ENCODE measurements at places on chromosomes 5 and 9.

- peak; percentile 82 for DNase-seq
These were observed 22.6 kb upstream of the CTNNAL1 start for GRCh38 chr9:109035684-109036423.

DNA sequence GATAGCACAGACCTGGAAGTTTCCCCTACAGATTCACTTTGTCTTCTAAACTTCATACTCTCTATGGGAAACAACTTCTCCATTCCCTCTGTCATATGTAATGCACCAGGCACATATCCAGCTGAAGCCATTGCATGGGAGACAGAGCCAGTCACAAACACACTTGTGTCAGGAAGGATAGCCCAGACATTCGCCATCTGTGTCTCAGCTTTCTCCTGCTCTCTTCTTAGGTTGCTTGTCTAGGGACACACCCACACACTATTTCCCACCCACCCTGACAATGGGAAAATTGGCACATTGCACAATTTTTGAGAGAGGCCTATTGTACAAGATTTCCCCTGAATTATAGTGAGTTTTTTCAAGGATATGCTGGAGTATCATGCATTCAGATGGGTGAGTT lies 158.4 kb upstream of the MPDZ start:
- DNase-seq, result no peak

DNA sequence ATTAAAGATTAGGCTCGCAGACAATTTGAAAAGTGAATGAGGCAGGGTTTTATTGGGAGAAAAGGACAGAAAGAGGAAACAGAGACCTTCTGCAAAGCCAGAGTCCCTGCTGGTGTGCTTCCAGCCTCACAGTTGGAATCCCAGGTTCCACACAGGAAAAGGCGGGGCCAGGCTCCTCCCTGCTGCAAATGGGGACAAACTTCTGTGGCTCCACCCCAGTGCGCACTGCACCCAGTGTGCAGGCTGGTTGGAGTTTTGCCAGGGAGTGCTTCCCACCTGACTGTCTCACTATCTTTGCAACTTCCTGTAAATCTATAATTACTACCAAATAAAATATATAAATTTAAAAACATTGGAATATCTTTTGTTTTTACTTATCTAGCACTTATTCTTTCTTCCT lies 386.0 kb upstream of the GRIN3A start:
- no peak for DNase-seq

DNA sequence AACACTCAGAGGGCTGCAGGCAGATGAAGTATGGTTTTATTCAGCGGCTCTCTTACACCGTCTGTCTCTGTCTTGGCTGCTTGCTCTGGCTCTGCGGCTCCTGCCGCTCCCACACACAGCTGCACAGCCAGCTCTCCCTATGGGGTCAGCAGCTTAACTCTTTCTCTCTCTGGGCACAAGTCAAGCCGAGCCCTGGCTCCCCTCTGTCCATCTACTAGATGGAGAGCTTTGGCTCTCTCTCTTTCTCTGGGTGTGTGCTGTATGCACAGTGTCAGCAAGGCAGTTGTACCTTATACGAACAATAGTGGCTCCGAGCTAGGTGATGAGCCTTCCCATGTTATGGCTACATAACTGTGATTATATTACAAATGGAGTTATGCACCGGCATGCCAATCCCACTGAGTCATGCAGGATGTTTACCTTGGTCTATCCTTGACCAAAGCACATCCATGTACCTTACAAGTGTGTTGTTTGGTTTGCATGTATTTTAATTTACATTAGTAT lies 19.3 kb upstream of the PPP2CA start:
- no peak for DNase-seq

DNA sequence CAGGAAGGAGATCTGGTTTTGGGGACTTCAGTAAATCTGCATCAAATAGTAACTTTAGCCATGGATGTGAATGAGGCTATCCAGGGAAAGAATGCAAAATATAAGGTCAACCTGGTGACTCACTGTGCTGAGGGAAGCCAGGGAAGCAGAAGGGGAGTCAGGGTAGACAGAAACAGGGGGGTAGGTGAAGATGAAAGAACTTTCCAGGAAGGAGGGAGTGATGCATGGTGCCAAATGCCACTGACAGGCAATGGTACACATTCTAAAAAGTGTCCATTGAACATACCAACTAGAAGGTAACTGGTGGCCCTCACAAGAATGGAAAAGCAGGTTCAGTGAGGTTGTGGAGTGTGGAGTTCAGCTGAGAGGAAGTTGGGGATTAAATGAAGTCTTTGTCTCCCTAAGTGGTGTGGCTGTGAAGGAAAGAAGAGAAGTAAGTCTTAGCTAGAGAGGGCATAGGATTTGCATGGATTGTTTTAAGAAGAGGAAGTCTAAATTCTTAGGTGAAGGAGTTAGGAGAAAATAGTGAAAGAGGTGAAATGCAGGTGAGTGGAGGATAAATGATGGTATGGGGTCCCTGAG lies 35.5 kb downstream of the PALM2AKAP2 start:
- DNase-seq, result no peak

- DNase-seq, result no peak
These were observed 114.9 kb downstream of the C9orf50 start for GRCh38 chr9:129506041-129506440.

DNA sequence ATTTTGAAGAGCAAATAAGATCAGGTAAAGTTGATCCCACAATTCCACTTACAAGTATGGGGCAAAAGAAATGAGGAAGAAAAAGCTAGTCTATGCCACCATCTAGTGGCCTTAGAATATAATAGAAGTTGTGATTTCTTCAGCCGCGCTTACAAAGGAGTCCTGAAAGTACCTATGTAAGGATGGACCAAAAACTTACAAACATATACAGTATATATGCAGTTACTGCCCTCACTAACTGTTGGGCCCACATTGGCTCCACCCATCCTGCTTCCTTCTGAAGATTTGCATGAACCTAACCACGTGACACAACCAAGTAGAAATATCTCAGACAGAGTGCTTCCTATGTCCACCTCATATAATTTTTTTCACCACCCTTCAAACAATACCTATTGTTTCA lies 11.7 kb upstream of the OR13D1 start:
- peak; percentile 22 for DNase-seq

DNA sequence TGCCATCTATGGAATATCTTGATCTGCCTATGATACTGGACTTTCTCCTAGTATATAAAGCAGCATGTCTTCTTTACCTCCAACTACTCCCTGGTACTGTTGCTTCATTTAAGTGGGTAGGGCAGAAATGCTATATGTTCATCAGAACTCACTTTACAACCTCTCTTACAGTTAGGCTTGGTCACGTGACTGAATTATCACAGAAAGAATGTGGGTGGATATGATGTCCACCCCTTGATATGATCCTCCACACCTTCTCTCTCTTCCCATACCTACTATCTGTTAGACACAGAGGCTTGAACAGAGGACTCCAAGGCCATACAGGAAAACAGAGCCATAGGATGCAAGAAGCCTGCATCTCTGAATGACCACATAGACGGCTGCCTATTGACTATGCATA lies 19.8 kb downstream of the CRHBP start:
- no peak for DNase-seq

- no peak for DNase-seq
These were observed 55.1 kb downstream of the C9orf152 start for GRCh38 chr9:110152704-110153374.

GRCh38 chr5:40465416-40465815 lies 214.3 kb upstream of the PTGER4 start:
- no peak for DNase-seq

DNA sequence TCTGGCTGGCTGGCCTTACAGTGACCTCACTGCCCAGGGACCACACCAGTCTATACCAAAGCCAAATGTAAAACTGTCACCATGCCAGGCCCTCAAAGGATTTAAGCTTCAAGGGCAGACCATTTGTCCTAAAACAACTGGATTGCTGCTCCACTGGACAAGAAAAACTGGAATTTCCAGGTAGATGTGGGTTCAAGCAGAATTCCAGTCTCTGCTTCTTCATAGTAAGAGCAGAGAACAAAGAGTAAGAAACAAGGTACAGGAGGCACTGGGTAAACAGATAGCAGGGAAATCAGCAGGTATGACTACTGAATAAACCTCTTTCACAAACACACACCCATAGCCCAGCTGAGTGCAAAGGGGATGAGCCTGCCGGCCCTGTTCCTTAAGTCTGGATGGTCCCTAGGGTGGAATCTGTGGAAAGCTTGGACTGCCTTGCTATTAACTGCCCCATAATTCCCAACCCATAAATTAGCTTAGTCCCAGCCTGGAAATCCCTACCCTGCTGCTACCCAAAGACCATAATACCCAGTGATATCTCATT lies 5.5 kb downstream of the B4GALT1 start:
- no peak for DNase-seq

GRCh38 chr9:109934136-109934856 lies 154.3 kb downstream of the PALM2AKAP2 start:
- DNase-seq, result no peak
